ENCODE measurements at places on chromosomes 6 and 20. TPM values are rescaled to one million over a fixed set of nuclear protein-coding genes. Genes with fewer than 3 reads are reported as not detected.

The MUC22 gene
- total RNA-seq: not detected

The DZANK1 gene
- 1.2 TPM for total RNA-seq

The TEAD3 gene
- 24.5 TPM for total RNA-seq

The COX4I2 gene
- total RNA-seq: not detected

The SNAP91 gene
- total RNA-seq: not detected

The DDO gene
- total RNA-seq: 2.3 TPM

The SAPCD1 gene
- 1.7 TPM for total RNA-seq
